ENCODE measurements at places on chromosomes 1 and 21.

- DNase-seq: no peak
These were observed 236.9 kb upstream of the VAMP3 start for GRCh38 chr1:7534061-7534825.

- peak; percentile 85 for DNase-seq
These were observed 78.9 kb downstream of the SLC66A1 start for GRCh38 chr1:19390901-19391595.

GRCh38 chr1:241077386-241078147 lies 279.4 kb downstream of the RGS7 start:
- DNase-seq: peak; percentile 3

DNA sequence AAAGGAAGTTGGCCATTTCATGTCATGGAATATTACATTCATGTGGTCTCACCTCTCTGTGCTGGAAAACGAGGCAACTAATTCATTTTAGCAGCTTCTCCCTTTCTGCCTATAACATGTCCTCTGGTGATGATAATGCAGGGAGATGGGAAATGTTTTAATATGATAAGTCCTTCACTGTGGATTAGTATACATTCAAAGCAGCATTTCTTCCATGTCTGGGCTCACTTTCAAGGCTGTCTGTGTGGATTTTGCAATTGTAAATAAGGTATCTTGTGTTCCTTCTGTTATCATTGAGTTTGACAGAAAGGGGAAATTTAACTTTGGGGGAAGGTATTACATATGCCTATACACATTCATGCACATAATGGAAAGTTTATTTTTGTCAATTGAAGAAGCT lies 374.7 kb upstream of the DAB1 start:
- DNase-seq: no peak

DNA sequence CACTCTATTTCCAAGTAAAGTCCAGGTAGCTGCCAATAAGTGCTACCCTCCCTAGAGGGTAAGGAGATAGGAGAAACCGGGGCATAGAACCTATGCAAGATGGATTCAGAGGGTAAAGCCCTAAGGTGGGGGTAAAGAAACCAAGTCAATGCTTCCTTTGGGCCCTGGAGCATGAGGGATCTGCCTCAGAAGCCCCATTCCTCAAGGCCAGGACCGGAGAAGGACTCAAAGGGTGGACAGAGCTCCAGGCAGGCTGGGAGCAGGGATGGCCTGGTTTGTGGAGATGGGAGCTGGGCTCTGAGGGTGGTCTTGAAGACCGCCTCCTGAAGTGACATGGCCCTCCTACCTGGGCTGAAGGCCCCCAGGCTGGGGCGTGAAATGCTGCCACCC lies 3.9 kb downstream of the EPHA2 start:
- no peak for DNase-seq

DNA sequence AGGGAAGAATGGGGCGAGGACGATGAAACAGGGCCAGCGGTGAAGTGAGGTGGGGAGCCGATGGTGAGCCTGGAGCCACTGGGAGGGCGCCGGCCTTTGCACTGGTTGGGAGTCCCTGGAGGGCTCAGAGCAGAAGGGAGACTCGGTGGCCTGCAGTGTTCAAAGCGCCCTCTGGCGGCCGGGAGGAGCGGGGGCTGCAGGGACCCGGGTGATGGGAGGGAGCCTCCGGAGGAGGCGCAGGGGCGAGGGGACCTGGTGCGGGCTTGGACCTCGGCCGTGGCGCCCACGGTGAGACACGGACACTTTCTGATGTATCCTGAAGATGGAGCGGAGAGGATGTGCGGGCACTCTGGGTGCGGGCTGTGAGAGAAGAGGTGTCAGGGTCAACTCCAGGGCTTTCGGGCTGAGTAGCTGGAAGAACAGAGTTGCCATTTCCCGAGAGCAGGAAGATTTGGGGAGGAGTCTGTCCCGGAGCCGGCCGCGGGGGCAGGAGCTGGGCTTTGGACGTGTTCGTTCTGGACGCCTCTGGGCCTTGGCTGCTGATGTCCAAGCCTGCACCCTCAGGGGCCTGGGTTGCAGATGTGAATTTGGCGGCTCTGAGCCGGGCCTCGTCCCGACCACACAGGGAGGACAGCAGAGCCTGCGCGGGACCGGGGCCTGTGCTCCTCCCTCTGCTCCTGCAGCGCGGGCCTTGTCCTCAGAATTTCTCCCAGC lies 29.7 kb downstream of the HEYL start:
- DNase-seq: peak; percentile 20

DNA sequence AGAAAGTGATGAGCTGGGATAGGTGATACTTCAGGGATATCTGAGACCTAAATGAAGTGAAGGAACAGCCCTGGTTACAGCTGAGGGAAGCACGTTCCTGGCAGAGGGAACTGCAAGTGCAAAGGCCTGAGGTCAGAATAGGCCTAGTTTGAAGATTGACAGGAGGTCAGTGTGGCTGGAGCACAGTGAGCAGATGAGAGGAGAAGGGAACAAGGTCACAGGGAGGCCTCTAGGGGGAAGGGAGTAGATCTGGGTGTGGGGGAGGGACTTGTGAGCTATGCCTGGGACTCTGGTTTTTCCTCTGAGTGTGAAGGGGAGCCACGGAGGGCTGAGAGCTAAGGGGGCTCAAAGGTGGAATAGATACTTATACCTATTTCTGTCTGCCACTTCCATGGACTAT lies 736.4 kb downstream of the MATN1 start:
- no peak for DNase-seq

DNA sequence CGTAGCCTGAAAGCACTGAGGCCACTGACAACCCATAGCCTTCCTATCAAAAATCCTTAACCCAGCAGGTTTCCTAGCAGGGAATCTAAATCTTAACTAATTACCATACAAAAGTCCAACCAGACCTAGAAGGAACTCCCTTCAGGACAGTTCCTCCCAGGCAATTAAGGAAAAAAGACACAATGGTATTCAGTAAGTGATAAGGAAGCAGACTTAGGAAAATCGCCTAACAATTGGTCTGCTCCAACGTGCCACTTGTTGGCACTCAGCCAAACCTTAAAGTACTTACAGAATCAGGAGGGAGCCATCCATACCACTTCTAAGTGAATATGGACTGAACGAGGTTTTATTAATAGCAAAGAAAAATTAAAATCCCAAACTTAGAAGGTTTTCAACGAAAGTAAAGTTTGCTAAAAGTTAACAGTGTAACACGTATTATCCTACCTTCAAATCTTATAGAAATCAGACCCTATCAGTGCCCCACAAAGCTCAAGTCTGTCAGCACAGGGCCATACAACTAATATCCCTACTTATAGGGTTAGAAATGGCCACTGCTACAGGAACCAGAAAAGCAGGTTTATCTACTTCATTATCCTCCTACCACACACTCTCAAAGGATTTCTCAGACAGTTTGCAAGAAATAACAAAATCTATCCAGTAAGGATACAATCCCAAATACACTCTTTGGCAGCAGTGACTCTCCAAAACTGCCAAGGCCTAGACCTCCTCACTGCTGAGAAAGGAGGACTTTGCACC lies 29.0 kb downstream of the SPATA6 start:
- DNase-seq: no peak

- DNase-seq: no peak
These were observed 34.6 kb upstream of the DNAH14 start for GRCh38 chr1:224894915-224895314.

DNA sequence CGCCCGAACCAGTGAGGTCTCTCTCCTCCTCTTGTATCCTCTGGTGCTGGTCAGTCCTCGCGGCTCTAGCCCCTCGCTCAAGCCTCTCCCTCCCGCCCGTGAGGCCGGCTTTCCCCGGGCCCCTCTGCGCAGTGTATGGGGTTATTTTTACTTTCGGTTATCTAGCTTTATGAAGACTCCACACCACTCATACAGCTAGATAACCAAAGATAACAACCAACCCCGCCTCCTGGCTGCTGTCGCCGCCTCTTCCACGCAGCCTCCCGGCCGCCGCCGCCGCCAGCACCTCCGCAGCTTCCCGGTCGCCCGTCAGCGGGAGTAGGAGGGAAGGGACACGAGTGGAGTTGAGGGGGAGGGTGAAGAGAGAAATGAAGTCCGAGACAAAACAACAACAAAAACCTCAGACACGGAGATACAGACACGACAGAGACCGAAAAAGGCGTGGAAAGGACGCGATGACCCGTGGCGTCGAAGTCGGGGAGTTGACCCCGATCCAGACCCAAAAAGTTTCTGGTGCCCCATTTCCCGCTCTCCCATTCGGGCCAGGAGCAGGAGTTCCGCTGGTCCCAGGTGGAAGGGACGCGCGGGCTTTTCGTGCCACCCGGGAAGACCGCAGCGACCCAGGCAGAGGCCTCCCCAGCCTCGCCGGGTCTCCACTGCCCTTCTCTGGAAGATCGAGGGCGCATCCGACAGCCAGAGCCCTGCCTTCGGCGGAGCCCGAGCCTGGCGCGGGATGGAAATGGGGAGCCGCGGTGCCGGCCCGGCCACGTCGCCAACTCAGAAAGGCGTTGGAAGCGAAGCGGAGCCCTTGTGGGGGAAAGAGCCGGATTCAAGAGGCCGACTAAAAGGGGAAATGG lies 51.4 kb downstream of the RHBG start:
- DNase-seq: no peak

DNA sequence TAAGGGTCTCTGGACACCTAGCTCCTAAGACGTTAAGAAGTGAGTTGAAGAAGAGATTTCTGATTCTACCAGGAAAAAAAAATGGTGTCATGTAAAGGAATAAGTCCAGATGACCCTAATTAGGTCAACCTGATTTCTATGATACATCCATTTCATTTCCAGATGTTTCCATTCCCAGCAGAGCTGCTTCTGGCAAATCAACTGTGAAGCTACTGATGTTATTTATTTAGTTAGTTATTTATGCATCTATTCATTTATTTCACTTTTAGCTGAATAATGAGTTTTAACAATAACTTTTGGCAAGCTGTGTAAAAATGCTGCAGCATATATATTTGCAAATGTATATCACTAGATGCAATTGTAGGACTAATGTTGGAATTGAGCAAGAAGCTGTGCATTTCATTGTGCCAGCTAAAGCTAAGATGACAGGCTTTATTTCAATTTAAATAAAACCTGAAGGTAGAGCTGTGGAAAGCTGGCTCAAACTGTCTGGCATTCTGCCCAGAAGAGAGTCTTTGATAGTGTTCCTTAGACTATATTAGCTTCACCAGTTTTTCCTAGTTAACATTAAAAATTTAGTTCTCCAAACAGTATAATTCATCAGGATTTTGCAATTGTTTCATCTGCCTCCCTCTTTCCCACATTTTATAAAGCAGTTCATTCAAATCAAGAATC lies 1164.4 kb upstream of the ADGRL4 start:
- peak; percentile 2 for DNase-seq

DNA sequence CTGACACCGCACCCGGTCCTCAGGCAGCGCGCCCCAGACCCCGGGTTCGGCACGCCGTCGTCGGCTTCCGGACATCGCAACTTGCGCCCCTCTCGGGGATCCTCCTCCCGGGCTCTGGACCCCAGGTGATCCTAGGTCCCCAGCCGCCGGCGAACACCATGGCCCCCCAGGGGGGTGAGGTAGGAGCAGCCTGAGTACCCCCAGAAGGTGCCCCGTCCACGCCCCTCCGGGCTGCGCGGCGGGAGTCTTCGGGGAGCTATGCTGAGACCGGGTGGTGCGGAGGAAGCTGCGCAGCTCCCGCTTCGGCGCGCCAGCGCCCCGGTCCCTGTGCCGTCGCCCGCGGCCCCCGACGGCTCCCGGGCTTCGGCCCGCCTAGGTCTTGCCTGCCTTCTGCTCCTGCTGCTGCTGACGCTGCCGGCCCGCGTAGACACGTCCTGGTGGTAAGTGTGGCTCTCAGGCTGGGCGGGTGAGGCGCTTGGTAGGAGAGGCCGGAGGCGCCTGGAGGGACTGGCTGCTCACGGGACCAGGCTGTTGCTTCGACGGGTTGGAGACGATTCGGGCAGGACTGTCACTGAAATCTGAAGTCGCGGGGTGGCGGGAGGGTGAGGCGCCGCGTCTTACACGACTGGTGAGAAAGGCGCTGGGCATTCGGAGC lies 367 bp downstream of the WNT2B start:
- DNase-seq: no peak

GRCh38 chr1:57024428-57024827 lies 58.6 kb upstream of the C8B start:
- DNase-seq: no peak

- no peak for DNase-seq
These were observed 16.6 kb upstream of the C1QA start for GRCh38 chr1:22619798-22620197.

DNA sequence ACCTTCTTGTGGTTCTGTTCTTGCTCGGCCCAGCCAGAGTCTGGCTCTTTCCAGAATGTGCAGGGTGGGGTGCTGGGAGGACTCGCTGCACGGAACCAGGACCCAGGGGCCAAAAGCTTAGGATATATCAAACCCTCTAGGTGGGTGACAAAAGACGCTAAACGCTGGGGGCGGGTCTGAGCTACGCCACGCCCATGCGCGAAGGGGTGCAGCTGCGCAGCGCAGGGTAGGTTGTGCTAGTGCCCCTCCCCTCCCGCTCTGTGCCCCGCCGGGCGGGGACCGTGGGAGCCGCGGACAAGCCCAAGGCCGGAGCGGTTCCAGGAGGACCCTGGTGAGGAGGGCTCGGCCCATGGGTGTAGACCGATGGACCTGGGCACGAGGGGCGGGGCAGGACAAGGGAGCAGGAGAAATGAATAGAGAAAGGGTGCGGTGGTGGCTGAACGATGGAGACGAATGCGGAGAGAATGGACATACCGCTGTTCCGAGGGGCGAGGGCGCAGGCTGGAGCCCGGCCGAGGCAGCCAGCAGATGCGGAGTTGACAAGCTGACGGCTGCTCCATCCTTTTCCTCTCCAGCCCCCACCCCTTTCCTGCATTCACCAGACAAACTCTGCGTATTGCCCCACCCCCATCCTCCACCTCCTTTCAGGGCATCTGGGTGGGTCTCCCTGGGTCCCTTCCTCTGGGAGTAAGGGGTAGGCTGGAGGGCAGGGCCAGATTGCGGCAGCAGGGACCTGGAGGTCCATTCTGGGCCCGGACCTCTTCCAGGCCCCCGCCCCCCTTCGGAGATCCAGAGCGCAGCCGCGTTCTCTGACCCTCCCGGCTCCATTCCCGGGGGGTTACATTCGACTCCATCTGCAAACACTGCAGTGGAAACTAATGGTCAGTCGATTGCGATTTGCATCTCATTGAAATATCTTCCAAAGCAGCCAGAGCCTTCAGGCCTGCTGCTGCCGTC lies at the start of gene RUSC1:
Gene RUSC1, plus strand, starts transcription at position 234 of the 957 bp plus-strand sequence. CDS start 880 bp downstream, outside the sequence.
- peak; percentile 70 for DNase-seq

- peak; percentile 13 for DNase-seq
These were observed 2.6 kb downstream of the CLCA1 start for GRCh38 chr1:86471291-86471690.

GRCh38 chr1:70915258-70916033 lies 132.2 kb downstream of the PTGER3 start:
- no peak for DNase-seq

- no peak for DNase-seq
These were observed 106.3 kb upstream of the LYPLAL1 start for GRCh38 chr1:219067350-219067712.

DNA sequence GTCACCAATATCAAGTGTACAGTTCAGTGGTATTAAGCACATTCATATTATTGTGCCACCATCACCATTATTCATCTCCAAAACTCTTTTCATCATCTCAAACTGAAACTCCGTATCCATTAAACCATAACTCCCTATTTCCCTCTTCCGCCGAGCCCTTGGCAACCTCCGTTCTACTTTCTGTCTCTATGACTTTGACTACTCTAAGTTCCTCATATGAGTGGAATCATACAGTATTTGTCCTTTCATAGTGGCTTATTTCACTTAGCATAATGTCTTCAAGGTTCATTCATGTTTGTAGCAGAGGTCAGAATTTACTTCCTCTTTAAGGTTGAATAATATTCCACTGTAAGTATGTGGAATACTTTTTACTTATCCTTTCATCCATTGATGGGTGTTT lies 21.7 kb downstream of the SELP start:
- no peak for DNase-seq
